ENCODE measurements at places on chromosomes 16 and 17.
A peak's percentile ranks its signal among the peaks of the same experiment; 100 is the strongest.

GRCh38 chr16:67445126-67445426 lies 14.2 kb downstream of the HSD11B2 start:
- no peak for DNase-seq

DNA sequence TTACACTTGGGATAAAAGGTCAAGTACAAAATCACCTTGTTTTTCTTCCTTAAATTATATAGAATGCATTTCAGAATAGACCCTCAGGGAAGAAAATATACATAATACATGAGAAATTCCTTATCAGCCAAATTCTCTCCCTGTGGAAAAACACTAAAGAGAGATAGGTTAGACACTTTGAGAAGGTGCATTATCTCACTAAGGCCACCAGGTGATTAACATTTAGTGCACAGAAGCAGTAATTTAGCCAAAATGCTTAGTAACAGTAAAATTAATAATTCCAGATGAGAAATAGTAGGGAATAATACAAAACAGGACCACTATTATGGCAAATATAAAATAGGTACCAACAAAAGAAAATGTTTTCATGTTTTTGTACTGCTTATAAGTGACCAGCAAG lies 185.3 kb upstream of the C17orf78 start:
- no peak for DNase-seq

GRCh38 chr17:35188111-35188510 lies 6.1 kb downstream of the SLC35G3 start:
- no peak for DNase-seq

DNA sequence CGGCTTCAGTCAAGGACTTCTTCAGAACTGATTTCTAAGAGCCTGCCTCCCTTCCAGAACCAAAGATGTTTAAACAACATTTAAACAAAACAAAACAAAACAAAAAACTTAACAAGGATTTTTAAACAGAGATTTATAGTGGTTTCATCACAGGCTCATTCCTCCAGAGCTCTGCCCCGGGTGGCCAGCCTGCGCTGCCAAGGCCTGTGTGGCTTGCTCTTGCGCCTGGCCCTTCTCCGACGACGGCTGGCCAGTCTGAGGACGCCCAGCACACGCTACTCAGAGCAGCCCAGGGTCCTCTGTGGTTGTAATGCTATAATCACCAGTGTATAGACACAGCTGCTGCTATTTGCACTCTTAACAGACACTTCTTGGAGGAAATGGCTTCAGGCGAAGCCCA lies 307.2 kb upstream of the MYOCD start:
- DNase-seq = no peak

DNA sequence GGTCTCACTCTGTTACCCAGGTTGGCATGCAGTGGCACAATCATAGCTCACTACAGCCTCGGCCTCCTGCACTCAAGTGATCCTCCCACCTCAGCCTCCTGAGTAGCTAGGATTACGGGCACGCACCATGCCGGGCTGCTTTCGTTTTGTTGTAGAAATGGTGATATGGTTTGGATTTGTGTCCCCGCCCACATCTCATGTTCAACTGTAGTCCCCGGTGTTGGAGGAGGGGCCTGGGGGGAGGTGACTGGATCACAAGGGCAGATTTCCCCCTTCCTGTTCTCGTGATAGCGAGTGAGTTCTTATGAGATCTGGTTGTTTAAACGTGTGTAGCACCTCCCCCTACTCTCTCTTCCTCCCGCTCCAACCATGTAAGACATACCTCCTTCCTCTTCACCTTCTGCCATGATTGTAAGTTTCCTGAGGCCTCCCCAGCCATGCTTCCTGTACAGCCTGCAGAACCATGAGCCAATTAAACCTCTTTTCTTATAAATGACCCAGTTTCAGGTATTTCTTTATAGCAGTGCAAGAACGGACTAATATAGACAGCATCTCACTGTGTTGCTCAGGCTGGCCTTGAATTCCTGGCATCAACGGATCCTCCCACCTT lies 6.0 kb downstream of the PDZD9 start:
- no peak for DNase-seq

DNA sequence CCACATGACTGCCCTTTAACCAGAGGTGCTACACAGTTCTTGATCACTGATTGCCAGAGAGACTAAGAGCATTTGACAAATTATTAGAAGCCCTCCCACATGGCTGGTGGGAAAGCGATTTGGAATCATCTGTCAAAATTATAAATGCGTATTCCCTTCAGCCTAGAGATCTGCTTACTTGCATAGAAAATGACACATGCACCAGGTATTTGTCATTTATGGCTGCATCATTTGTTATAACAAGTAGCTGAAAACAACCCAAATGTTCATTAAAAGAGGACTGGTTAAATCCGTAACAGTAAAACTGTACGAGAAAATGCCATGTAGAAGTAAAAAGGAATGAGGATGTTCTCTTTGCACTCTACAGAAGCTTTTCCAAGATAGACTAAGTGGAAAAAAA lies 21.4 kb downstream of the BCO1 start:
- DNase-seq = no peak

DNA sequence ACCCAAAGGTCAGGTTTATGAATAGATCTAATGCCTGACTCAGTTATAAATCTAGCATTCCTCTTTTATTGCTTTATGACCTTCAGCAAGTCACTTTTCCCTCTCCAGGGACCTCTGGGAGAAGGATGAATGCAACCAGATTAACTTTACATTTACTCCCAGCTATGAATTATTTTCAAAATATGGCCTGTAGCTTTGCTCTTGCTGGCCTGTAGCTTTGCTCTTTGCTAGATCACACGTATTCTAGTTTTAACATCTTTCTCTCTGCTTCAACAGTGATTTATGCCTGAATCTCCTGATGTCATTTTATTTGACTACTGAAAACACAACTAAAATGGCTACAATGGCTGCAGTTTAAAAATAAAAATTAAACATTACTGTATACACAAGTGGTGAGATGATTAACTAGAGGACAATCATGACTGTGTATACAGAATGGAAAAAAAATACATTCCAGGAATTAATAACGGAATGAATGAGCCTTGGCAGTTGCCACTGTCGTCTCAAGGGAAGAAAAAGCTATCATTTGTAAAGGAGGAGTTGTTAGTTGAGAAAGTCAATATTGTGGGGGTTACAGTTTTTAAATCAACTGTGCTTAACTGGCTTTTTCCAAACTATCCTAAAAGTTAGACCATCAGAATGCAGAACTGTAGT lies 434.5 kb upstream of the GOT2 start:
- DNase-seq = no peak

DNA sequence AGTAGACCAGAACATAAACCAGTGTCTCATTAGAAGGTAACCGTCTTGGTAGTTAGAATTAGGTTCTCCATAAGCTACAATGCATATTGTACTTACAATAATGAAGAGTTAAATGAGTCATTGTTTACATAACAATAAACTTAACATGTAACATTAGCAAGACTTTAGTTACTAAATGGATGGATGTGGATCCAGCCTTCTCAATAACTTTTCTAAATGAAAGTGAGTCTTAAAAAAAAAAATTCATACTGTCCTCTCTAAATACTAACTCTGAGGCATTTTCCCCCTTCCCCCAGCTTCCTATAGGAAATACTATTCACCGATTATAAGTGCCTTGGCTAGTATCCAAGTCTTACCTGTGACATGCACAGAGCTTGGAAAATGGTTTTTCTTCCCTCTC lies 155.3 kb downstream of the CYB561 start:
- DNase-seq = no peak

DNA sequence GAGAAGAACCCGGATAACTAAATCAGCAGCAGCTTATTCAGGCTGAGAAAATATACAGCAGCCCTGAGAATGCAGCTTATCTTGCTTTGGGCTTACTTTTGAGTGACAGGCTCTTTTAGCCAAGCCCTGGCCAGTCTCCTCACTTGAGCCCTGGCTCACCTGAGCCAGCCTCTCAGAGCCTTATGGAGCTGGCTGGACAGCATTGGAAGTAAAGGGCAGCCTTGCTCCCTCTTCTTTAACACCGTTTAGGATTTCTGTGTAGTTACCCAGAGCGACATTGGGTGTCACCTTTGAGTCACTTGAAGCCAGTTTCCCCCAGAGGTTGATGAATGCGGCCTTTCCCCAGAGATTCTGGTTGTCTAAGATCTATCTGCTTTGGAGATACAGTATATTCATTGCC lies 7.7 kb upstream of the NPIPB2 start:
- DNase-seq = peak; percentile 41

- no peak for DNase-seq
These were observed 44.3 kb downstream of the RGS9 start for GRCh38 chr17:65181237-65182061.

DNA sequence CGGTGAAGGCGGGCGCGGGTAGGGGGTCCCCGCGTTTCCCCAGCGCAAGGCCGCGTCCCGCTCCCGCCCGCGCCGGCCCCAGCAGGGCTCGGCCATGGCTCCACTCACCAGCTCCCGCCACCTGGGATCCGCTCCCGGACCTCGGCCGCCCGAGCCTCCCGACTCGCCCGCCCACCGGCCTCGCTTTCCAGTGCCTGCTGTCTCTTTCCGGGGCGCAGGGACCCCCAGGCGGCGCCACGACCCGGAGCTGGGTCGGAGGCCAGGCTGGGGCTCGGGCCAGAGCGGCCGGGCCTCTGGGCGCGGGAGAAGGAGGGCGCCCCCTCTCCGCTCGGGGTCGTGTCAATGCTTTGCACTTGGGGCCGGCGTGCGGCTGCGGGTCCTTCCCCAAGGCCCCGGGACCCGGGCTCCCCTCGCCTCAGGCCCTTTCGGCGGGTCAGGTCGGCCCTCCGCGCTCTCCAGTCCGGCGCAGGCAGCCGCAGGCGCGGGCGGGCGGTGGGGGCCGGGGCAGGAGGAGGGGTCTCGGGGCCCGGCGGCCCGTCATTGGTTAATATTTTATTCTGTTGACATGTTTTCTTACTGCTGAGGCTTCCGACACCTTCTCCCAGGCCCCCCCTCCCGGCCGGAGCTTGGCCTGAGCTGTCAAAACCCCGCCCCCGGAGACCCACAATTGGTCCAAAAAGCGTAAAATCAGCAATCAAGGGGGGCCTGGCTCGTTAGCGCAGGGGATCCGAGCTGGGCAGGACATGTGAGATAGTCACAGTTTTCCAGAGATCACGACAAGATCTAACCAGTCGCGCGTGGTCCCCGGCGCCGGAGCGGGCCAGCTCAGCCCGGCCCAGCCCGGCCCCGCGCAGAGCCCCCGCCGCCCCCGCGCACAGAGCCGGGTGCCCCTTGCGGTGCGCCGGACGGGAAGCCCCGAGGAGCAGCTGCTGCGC lies at the start of gene TBX2:
Gene TBX2 (plus strand): TSS at position 713 of the 935 bp plus-strand sequence. CDS start 334 bp downstream, outside the sequence.
- no peak for DNase-seq

- no peak for DNase-seq
These were observed 206.8 kb downstream of the PRKCA start for GRCh38 chr17:66508896-66509844.

- no peak for DNase-seq
These were observed 32.7 kb upstream of the SLC6A2 start for GRCh38 chr16:55622930-55623561.

DNA sequence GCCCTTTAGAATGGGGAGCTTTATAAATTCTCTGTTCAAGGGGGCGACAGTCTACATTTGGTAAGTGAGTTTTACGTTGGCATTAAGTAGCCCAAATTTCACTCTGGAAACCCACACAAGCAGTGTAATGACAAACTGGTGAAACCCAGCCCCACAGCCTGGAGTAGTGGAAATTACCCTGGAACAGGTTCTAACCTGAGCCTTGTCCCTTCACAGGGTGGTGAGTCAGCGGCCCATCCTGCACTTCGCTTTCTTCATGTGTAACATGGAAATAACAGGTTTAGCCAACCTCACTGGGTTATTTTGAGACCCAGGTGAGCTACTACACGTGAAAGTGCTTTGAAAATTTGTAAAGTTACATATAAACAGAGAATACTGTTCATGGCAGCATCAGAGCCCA lies 3.5 kb upstream of the TLCD3A start:
- no peak for DNase-seq

GRCh38 chr16:87540072-87540896 lies 47.5 kb upstream of the ZCCHC14 start:
- DNase-seq = no peak

DNA sequence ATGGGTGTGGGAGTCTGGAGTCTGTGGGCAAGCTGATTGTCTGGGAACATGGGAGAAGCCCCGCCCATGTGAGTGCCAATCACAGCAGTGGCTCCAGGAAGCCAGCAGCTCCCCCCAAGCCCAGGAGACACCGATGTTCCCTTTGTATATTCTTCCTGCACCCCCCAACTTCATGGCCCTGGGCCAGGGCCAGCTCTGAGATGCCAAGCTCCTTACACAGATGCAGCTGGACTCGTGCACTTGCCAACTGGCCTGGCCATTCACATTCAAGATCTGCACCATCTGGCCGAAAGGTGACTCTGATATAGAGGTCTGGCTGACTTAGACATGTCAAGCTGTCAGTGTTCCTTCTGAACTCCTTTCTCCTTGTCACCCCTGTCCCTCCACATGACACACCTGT lies 50.5 kb downstream of the CACNG5 start:
- no peak for DNase-seq

DNA sequence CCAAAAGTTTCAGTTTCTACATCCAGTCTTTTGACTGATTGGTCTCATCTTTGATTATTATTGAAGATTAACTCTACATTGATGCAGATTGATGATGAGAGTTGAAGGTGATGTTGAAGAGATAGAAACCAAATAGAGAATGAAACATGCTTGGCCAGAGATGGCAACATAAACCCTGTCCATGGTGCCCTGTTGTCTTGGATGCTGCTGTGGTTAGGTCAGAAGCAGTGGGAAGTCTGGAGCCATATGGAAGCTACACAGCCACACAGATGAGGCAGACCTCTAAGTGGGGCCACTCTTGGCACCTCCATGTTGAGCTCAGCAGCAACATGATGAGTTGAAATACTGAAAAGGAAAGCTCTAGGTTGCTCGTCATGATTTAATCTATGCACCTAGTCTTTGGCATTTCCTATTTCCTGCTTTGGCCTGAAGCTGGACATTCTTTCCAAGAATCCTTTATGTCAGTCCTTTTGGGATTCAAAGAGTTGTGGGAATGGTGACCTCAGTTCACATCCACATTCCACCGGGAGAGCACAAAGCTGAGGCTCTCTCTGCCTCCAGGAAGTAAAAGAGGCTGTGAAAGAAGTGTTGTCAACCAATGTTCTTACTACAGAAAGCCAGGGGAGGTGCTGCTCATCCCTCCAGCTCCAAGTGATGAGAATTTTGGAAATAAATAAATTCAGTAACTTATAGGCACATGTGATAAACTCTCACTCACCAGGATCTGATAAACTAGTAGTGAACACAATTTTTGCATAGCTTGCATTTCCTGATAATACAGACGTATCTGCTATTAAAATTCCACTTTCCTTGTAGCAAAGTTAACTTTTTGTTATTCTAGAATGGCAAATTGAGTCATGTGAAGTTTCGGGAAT lies 127.7 kb upstream of the MAF start:
- DNase-seq = no peak

GRCh38 chr17:58006560-58006923 lies 504 bp downstream of the SRSF1 start:
- DNase-seq = peak; percentile 50

DNA sequence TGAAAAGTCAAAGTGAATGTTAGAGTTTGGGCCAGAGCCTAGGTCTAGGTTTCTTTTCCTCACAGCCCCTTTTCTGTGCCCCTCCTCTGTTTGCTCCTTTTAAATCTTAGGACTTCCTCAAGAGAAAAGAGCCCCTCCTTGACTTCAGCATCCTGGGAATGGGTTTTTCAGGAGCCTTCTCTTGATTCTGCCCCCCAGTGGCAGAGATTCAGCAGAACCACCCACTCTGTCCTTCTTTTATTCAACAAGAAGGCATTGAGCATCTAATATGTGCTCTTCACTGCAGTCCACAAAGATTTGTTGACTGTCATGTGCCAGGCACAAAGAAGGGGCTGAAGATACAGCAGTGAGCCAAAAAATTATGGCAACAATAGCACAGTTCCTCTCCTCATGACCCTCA lies 270.8 kb upstream of the CDH5 start:
- DNase-seq = no peak

GRCh38 chr17:4269915-4270314 lies 6.1 kb upstream of the ANKFY1 start:
- no peak for DNase-seq

GRCh38 chr17:77861133-77861695 lies 97.3 kb upstream of the TNRC6C start:
- DNase-seq = no peak

All from NCI-H526 treated with DMSO at 0.1 percent for 48 hours (cell line).